Left lung (tissue), 14 donors: ENCODE measurements at places on chromosomes 5 and 9. TPM values are rescaled to one million over a fixed set of nuclear protein-coding genes. Genes with fewer than 3 reads are reported as not detected.

The HTR1A gene
- polyA plus RNA-seq, result 0.35 TPM

The CACFD1 gene
- polyA plus RNA-seq, result 17.7 TPM

The SELENOP gene
- 826 TPM for polyA plus RNA-seq

The FLT4 gene
- 44.2 TPM for polyA plus RNA-seq

The PDGFRB gene
- polyA plus RNA-seq, result 208 TPM

The OMD gene
- polyA plus RNA-seq, result 0.47 TPM

The PRR16 gene
- polyA plus RNA-seq, result 11.6 TPM

The ITK gene
- 1.0 TPM for polyA plus RNA-seq

The NR5A1 gene
- 0.06 TPM for polyA plus RNA-seq

The PCDHGA5 gene
- polyA plus RNA-seq, result 4.3 TPM

The ATP10B gene
- polyA plus RNA-seq, result 0.55 TPM

The TIMD4 gene
- polyA plus RNA-seq, result 0.64 TPM

The VCAN gene
- 481 TPM for polyA plus RNA-seq

The LCN15 gene
- not detected for polyA plus RNA-seq

The ARL14EPL gene
- polyA plus RNA-seq, result not detected

The RFX3 gene
- 16.6 TPM for polyA plus RNA-seq

The OBP2B gene
- polyA plus RNA-seq, result not detected

The KIF20A gene
- polyA plus RNA-seq, result 60.0 TPM

The FGF18 gene
- 6.7 TPM for polyA plus RNA-seq

The KIF27 gene
- 24.4 TPM for polyA plus RNA-seq

The PTGDS gene
- polyA plus RNA-seq, result 27.2 TPM

The DNM1 gene
- polyA plus RNA-seq, result 61.6 TPM

The C1QTNF3 gene
- polyA plus RNA-seq, result 26.3 TPM

The TMC1 gene
- polyA plus RNA-seq, result 0.60 TPM

The CER1 gene
- 0.42 TPM for polyA plus RNA-seq

The ENHO gene
- 1.3 TPM for polyA plus RNA-seq

The ECPAS gene
- 91.6 TPM for polyA plus RNA-seq

The CCDC192 gene
- polyA plus RNA-seq, result 1.3 TPM

The RNF14 gene
- 39.8 TPM for polyA plus RNA-seq

The PTPRD gene
- polyA plus RNA-seq, result 158 TPM

The GADD45G gene
- polyA plus RNA-seq, result 4.3 TPM

The PRPF4 gene
- polyA plus RNA-seq, result 29.3 TPM

The RMI1 gene
- polyA plus RNA-seq, result 15.6 TPM

The GNA14 gene
- 10.0 TPM for polyA plus RNA-seq

The SPATA31C1 gene
- polyA plus RNA-seq, result 0.07 TPM

The C7 gene
- polyA plus RNA-seq, result 383 TPM

The UBAC1 gene
- 34.7 TPM for polyA plus RNA-seq

The SH2D3C gene
- 25.8 TPM for polyA plus RNA-seq

The OLFML2A gene
- 41.9 TPM for polyA plus RNA-seq

The ZNF483 gene
- polyA plus RNA-seq, result 3.3 TPM

The ADGRD2 gene
- 0.16 TPM for polyA plus RNA-seq

The PCDHA7 gene
- polyA plus RNA-seq, result 0.34 TPM

The INSL6 gene
- polyA plus RNA-seq, result 0.56 TPM

The TLE4 gene
- polyA plus RNA-seq, result 33.1 TPM

The HMCN2 gene
- 0.43 TPM for polyA plus RNA-seq

The C1QTNF2 gene
- 3.4 TPM for polyA plus RNA-seq

The ELP1 gene
- polyA plus RNA-seq, result 50.6 TPM

The PCDHGB3 gene
- polyA plus RNA-seq, result 2.6 TPM

The OTULINL gene
- 9.1 TPM for polyA plus RNA-seq

The DPP7 gene
- 53.6 TPM for polyA plus RNA-seq

The LCN12 gene
- 14.8 TPM for polyA plus RNA-seq

The FOXD4 gene
- polyA plus RNA-seq, result 0.28 TPM

The GDNF gene
- 0.07 TPM for polyA plus RNA-seq

The C9orf50 gene
- 0.51 TPM for polyA plus RNA-seq

The SLC4A9 gene
- not detected for polyA plus RNA-seq
